ENCODE measurements at places on chromosomes 11 and 22.

GRCh38 chr22:44586999-44587736, 89.1 kb upstream of the RTL6 start:
- DNase-seq, result peak; percentile 37

DNA sequence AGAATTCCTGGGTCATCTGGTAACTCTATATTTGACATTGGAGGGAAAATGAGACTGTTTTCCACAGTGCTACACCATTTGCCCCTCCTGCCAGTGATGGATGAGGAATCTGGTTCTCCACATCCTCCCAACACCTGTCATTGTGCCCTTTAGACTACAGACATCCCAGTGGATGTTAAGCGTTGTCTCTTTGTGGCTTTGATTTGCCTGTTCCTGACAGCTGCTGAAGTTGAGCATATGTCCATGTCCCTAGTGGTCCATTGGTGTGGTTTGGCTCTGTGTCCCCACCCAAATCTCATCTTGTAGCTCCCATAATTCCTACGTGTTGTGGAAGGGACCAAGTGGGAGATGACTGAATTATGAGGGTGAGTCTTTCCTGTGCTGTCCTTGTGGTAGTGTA, 88.5 kb downstream of the BRD1 start:
- no peak for DNase-seq

- DNase-seq, result no peak
Observed at GRCh38 chr22:36285545-36285944, 32.6 kb downstream of the APOL1 start.

DNA sequence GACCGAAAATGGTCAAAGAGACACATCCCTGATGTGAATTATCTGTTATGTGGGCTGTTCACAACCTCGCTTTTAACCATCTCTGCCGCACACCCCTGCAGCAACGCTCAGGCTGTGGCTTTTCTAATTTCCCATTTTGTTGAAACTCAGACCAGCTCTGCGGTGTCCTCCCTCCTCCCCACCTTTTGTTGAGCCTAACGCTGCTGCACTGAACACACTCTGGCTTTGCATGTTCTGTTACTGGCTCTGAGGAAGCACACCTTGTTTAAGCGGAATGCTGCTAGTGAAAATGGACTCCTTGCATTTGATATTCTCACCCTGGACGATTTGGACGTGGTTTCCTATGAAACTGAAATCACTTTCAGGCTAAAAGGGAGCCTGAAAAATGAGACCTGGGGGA, 198.5 kb upstream of the MTNR1B start:
- DNase-seq, result no peak

- DNase-seq, result no peak
Observed at GRCh38 chr11:44304091-44305025, 5.6 kb downstream of the ALX4 start.

GRCh38 chr11:70569996-70570692, 171.8 kb downstream of the CTTN start:
- DNase-seq, result no peak

DNA sequence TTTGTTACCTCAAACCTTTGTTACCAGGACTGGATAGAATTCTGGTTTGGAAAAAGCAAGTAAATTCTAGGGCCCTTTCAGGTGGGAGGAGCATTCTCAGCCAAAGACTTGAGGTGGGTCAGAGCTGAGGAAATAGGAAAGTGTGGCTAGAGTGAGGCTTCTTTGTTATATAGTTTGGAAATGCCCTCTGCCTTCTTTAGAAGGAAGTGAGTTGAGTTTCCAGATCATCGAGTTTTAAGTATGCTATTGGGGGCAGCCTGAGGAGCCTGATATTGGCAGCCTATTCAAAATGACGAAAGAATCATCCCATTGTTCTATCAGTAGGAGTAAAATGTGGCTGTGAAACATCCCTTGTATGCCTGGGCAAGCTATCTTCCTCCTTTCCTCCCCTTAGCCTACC, 134.1 kb downstream of the ARHGAP42 start:
- no peak for DNase-seq

- DNase-seq, result no peak
Observed at GRCh38 chr11:63663809-63664208, 7.4 kb downstream of the ATL3 start.

DNA sequence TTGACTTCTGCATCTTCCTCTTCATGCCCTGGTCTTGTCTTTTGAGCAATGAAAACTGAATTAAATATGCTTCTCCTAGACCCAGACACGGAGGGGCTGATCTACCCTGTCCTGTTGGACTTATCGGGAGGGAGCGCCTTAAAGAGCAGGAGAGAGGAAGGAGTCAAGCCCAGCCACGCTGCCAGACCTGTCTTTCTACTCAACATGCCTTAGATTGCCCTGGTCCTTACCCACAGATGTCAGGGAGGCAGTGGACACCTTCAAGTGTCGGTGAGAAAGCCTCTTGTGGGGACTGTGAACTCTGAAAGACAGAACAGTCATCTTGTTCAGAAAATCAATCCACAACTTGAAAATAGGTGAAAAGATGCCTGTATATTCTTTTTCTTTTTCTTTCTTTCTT, 61.8 kb downstream of the IRAG1 start:
- DNase-seq, result no peak

DNA sequence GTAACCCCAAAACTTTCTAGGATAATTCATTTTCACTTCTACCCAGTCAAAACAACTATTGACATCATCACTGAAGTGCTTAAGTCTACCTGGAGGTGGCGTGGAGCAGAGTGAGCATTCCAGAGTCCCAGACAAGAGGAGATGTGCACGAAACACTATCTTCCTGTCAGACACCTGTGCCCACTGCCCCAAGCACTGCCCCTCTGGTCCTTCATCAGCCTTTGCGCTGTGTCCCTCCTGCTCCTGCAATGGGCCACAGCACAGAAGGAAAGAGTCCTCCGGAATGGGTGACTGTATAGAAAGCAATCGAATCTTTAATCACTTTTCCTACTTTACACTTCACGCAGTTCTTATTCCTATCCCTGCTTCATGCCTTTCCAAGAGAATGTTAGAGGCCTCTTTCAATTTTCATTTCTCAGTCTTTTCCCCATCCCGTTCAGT, 512 bp upstream of the GRIA4 start:
- DNase-seq, result peak; percentile 62

- DNase-seq, result no peak
Observed at GRCh38 chr11:68954836-68955606, 25.8 kb downstream of the MRGPRD start.

DNA sequence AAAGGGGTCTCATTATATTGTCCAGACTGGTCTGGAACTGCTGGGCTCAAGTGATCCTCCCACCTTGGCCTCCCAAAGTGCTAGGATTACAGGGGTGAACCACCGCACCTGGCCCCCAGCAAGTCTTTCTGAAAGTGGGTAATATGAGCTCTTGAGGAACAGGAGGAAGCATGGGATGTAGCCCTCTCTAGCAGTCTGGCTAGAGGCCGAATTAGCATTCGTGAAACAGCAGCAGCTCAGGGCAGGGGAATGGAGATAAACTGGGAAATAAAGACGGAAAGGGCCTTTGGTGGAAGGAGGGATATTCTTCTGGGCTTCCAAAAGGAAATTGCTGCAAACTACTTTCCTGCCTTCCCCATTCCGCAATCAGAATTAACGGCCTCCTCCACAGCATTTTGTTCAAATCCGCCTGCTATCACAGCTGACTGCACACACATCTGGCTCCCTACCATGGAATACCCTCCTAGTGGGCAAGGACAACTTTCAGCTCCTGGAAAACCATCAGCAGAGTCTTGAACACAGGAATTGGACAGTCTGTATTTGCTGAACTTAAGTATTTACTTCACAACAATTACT, 44.3 kb downstream of the MICAL3 start:
- no peak for DNase-seq

GRCh38 chr22:48441553-48441850, 1386.2 kb downstream of the BRD1 start:
- DNase-seq, result no peak

GRCh38 chr11:44645827-44646226, 80.4 kb downstream of the CD82 start:
- DNase-seq, result no peak

DNA sequence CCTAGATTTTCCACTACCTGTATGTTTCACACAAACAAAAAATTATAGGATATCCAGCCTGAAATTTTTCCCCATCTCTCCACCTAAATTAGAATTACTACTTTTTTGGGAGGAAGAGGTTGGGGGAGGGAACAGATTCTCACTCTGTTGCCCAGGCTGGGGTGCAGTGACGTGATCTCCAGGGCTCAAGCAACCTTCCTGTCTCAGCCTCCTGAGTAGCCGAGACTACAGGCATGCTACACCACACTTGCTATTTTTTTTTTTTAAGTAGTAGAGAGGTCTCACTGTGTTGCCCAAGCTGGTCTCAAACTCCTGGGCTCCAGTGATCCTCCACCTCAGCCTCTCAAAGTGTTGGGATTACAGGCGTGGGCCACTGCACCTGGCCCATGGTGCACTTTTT, 9.5 kb downstream of the JAML start:
- DNase-seq, result no peak
